ENCODE measurements at places on chromosomes 1 and 21. TPM values are rescaled to one million over a fixed set of nuclear protein-coding genes. Genes with fewer than 3 reads are reported as not detected.

- DNase-seq: no peak
Measured at GRCh38 chr1:114902343-114902742, 47.7 kb downstream of the SYCP1 start.

DNA sequence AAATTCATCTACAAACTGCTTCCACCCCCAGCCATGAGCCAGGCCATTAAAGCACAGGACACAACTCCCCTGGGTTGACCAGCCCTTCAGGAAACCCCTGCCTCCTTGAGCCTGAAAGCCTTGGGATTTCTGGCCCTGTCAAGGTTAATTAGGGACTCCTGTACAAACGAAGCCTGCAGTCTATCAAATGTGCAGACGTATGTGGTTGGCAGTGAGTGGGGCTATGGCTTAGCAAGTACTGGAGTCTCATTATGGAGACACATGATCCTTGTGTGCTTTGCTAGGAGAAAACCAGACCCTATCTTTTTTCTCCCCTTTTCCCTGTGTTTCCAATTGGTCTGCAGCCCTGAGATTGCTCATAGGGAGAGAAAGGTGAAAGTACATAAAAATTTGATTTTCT is 588.3 kb upstream of the USP24 start:
- no peak for DNase-seq

GRCh38 chr1:3570066-3570986 is 41.0 kb downstream of the MEGF6 start:
- no peak for DNase-seq

Gene GATAD2B
- total RNA-seq: 6.8 TPM
